ENCODE measurements at places on chromosomes 7 and 10.

GRCh38 chr7:104794154-104794553 lies 219.9 kb upstream of the KMT2E start:
- DNase-seq: no peak

DNA sequence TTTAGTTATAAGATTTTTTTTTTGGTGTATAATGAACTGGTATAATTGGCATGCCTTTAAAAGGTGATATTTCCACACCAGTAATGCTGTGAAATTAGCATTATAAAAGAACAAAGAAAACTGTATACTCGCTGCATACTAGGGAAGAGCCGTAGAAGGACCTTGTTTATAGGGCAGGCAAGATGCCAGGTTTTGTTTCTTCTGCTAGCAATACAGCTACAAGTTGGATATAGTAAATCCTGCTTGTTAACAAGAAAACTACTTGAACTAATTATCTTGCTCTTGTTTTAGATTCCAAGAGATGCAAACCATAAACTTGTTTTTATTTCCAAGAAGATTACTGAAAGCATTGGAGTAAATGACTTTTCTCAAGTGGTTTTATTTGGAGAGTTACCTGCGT lies 1.9 kb downstream of the DNAH11 start:
- DNase-seq: no peak

DNA sequence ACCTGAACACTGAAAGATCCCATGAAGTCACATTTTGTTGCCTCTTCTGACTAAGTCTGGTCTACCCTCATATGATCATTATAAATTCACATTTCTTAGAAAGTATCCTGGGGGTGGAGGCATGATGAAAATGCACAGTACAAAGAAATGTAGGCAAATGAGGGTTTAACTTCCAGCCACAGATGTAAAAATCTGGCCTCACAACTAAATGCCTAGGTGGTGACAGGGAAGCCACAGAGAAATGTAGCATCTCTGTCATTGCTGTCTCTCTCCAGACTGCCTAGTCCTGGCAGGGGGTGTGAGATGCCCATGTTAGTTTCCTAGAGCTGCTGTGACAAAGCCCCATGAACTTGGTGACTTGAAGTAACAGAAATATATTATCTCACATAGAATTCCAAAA lies 395.9 kb downstream of the SORCS3 start:
- no peak for DNase-seq

- DNase-seq: no peak
Observed at GRCh38 chr7:2710901-2711551, 23.0 kb downstream of the AMZ1 start.

GRCh38 chr7:146115851-146116520 lies 615 bp upstream of the CNTNAP2 start:
- no peak for DNase-seq

GRCh38 chr10:92091965-92092364 lies 168.4 kb downstream of the BTAF1 start:
- no peak for DNase-seq

GRCh38 chr10:110458266-110458920 lies 39.3 kb upstream of the DUSP5 start:
- DNase-seq: no peak

DNA sequence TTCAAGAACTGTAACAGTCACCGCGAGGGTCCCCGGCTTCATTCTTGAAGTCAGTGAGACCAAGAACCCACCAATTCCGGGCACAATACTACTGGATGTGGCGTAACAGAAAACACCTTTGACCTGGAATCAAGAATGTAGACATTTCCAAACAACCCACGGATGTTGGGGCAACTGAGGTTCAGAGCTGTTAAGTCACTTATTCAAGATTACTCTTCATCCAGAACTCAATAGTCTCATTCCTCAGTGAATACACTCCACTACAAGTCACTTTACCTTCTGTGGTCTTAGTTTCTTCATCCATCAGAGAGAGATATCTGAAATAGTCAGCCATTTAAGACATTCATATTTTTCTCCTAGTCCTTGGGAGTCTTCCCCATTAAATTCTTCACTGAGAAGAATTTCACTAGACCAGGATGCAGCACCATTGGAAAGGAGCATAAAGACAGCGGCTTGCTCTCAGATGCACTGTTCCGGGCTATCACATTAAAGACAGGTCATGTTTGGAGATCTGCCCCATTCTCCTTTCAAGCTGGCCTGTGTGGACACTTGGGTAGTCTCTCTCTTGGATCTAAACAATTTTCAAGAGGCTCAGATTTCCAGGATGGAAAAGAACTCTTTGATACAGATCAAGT lies 32.3 kb upstream of the ARID5B start:
- DNase-seq: no peak

DNA sequence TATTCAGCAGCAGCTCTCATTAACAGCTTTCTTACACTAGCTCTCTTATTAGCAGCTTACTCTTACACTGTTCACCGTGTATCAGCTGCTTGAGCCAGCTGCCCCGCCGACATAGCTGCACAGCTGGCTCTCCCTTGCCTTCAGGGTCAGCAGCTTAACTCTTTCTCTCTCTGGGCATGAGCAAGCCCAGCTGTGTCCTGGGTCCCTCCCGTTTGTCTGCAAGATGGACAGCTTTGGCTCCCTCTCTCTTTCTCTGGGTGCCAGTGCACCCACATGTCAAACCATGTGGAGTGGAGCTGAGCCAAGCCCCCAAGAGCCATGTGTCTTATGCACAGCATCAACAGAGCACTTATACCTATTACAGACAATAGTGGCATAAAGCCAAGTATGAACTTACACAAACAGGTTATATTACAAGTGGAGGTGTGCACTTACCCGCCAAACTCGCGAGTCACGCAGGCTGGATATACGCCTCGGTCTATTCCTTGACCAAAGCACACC lies 35.7 kb upstream of the MTPAP start:
- DNase-seq: no peak

GRCh38 chr7:153887749-153888569 lies 164.2 kb upstream of the DPP6 start:
- DNase-seq: no peak

GRCh38 chr7:44161371-44161770 lies 20.2 kb upstream of the MYL7 start:
- no peak for DNase-seq

DNA sequence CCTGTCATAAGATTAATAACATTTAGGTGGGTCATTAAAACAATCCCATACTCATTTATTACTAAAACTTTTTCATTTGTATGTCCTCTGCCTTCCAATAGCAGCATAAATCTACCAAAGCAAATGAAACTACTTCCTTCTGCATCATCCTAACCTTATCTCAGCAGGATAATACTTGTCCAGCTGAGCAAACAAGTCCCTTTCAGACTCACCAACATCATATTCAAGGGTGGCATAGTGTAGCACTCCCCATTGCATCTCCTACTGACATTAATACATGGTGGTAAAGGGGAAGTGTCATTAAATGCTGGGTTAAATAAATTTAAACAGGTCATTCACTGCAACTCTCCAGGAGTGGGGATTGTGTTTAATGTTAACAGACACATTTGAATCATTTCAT lies 3.4 kb upstream of the MINDY3 start:
- DNase-seq: no peak

- DNase-seq: no peak
Observed at GRCh38 chr7:19051767-19052375, 65.6 kb downstream of the TWIST1 start.

DNA sequence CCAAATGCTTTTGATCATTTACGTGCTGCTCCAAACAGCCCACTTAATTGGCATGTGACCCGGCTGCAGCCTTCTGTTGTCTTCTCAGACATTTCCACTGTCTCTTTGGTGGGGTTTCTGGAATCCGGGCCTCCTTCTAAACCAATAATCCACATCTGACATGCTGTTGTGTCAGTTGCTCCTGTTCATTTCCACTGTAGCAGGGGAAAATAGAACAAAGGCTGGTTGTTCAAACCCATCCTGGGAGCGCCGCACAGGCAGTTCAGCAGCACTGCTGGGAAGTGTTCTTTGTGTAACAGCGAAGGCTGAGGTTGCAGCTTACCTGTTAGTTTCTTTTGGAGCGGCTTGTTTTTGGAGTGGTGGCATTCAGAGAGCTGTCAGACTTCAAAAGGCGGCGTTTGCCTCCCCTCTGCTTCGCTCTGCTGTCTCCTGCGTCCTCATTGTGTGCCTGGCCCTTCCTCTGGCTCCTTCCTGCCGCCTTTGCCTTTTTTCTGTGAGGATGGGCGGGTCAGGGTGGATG lies 149.4 kb downstream of the SNX10 start:
- DNase-seq: no peak

DNA sequence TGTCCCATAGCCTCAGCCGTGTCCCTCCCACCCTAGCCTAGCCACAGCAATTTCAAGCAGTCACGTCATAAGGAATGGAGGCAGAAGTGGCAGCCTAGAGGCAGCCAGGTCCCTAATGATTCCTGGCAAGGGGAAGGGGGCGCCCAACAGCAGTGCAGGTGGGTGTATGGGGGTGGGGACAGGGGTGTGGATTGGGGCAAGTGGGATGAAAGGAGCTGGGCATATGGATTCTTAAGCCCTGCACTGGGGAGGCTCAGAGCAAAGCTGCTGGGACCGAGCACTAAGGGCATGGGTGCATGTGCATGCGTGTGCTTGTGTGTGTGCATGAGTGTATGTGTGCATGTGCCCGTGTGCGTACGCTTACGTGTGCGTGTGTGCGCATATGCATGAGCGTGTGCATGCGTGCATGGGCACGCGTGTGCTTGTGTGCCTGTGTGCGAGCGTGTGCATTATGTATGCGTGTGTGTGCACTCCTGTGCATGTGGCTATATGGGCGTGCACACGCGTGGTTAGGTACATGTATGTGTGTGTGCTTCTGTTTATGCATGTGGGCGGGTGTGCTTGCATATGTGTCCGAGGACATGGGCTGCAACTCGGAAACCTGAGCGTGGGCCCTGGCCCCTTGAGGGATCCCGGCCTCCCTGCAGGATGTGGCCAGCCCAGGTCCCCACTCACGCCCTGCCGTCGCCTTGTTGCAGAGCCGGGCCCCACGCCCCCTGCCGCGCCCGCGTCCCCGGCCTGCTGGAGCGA lies 34.1 kb downstream of the SH2B2 start:
- no peak for DNase-seq

DNA sequence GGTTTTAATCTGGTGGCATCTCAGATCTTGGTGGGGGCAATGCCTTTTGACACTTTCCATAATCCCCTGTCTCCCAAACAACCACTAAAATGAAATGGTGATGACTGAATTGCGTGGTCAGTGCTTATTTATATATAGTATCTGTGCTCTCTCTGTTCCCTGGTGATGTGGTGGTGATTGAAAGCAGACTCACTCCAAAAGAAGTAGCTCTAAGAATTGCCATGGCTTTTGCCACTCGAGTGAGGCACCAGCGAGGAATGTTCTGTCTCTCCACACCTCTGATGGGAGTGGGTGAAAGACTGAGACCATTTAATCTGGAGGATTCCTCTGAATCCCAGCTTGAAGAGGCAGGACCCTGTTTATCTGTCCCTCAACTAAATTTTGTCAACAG lies 2.8 kb downstream of the DUSP5 start:
- DNase-seq: no peak

DNA sequence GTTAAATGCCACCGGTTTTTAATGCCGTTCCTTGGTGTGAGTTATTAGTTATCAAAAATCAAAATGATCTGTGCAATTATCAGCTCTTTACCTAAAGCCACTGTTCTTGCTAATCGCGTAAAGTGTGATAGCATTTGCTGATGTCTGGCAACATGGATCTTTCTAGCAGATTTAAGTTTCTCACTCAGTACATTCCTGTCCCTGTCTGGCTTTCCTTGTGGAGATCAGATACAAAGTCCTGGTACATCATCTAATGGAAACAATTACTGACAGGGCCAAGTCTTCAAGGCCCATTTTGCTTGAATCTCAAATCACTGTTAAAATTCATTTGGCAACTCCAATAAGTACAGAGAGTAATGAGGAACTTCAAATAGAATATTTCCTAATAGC lies 755.7 kb downstream of the AUTS2 start:
- DNase-seq: no peak

GRCh38 chr10:97570789-97571471 lies 1.6 kb upstream of the ANKRD2 start:
- DNase-seq: no peak

GRCh38 chr7:81143856-81144255 lies 225.0 kb upstream of the SEMA3C start:
- DNase-seq: no peak

GRCh38 chr7:47949703-47950102 lies 1.4 kb upstream of the PKD1L1 start:
- no peak for DNase-seq

DNA sequence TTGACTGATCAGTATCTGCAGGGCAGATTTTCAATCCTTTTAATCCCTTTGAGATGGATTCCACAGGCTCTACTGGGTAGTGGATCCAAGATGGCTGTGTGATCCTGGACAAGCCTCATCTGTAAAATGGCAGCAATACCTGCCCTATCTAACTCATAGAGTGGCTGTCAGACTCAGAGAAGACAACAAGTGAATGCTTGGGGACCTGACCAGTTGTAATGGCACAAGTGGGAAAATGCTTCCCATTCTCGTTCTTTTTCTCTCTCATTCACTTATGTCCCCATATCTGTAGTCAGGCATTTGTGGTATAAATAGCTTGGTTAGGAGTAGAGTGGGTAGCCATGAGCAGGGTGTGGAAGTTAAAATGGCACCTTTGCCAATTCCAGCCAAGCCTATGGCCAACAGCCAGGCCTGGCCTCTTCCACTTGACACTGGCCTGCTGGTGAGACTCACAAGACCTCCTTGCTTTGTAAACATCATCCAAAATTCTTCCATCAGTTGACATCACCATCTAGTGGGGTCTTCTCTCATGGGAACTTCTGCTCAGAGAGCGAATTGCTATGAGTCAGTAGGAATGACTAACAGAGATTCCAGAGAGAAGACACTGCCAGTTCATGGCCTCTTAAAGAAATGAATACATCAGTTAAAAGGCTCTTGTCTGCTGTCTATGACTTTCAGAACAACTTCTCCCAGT lies 150.1 kb downstream of the PLPP4 start:
- DNase-seq: no peak

DNA sequence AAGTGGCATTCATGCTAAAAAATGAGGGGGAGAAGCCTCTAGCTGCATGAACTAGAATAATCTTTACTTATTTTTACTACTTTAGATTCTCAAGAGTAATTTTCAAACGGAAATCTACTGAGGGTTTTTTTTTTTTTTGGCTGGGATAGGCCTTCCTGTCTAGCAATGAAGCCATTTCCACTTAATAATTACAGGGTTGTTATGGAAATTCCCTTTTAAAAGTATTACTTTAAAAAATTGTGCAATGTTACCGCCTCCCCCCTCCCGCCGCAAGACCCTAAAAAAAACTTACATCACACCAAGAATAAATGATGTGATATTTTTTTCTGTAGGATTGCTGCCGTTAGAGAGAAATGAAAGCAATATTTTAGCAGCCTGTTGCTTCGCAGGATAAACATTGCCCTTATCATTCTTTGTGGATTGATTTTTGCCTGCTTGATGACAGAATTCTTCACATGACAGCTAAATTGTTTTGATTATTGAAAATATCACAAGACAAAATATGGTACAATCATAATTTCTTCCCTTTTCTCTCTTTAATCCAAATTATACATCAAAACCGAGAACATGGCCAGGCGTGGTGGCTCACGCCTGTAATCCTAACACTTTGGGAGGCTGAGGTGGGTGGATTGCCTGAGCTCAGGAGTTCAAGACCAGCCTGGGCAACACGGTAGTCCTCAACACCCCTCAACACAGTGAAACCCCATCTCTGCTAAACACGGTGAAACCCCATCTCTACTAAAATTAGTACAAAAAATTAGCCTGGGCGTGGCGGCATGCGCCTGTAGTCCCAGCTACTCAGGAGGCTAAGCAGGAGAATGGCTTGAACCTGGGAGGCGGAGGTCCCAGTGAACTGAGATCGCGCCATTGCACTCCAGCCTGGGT lies 32.8 kb downstream of the ARL4A start:
- no peak for DNase-seq

GRCh38 chr7:41193738-41194282 lies 509.1 kb downstream of the INHBA start:
- no peak for DNase-seq

- DNase-seq: no peak
Observed at GRCh38 chr10:91813251-91813650, 15.0 kb downstream of the TNKS2 start.

Measured in HS-5 (cell line).